ENCODE measurements at places on chromosomes 2 and 18. TPM values are rescaled to one million over a fixed set of nuclear protein-coding genes. Genes with fewer than 3 reads are reported as not detected.
A peak's percentile ranks its signal among the peaks of the same experiment; 100 is the strongest.

CPO gene
- 0.90 TPM for polyA plus RNA-seq

ZFAND2B gene
- 72.6 TPM for polyA plus RNA-seq

ALPG gene
- not detected for polyA plus RNA-seq

GRCh38 chr2:239114616-239115265 is 266.9 kb downstream of the TWIST2 start:
- no peak for DNase-seq

GRCh38 chr2:66461001-66461663 is 26.2 kb downstream of the MEIS1 start:
- DNase-seq = no peak

DNA sequence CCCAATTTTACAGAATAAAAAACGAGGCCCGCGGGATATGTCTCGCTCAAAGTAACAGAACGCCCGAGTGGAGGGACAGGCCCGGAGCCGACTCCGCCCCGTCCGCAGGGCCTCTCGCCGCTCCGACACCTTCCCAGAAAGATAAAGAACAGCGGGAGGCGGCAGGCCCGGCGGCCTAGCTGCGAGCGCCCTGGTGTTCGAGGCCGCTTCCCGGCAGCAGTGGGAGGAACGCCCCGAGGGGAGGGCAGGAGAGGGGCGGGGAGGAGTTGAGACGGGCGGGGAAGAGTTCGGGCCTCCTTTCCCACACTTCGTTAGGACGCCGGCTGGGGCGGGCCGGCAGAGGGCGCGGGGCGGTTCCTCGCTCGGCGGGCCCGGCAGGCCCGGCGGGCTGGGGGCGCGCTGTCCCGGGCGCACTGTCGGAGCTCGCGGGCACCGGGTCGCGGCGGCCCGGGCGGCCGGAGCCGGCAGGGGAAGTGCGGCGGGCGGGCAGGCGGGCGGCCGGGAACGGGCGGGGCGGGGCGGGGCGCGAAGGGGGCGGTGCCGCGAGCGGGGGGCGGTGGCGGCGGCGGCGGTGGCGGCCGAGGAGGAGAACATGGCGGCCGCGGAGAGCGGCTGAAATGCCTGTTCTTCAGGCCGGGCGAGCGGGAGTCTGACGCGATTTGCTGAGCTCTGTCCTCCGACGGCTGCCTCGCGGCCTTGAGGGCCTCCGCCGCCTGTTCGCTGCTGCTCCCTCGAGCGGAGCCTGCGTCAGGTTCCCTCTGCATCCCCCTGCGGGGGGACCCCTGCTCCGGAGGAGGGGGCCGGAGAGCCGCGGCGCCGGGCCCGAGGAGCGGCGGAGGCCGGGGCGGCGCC is at the start of gene NCOA1:
Gene NCOA1 (plus strand): TSS at position 565 of the 852 bp plus-strand sequence. CDS start 167,424 bp downstream, outside the sequence.
- peak; percentile 91 for DNase-seq

DNA sequence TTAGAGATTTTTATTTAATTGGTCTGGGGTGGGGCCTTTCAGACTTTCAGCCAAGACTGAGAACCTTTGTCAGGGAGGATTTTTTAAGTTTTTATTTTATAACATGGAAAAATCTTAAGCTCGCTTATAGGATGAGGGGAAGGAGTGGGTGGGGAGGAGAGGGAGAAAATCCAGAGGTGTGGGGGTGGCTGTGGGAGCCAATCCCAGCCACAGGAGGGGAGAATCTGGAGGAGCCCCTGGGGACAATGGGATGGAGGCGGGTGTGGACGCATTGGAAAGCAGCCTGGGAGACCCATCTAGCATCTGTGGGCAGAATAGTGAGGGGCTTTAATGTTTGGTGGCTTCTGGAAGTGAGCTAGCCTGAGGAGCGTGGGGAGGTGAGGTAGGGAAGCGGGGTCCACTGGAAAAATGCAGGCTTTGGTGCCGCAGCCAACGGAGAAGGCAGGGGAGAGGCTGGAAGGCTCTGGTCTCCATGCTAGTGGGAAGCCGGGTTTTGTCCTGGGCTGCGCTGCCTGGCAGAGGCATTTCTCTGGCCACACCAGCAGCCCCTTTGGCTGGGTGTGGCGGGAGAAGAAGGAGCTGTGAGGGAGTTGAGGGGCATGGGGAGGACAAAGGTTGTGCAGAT is 11.5 kb upstream of the INPP5D start:
- DNase-seq = no peak

DNA sequence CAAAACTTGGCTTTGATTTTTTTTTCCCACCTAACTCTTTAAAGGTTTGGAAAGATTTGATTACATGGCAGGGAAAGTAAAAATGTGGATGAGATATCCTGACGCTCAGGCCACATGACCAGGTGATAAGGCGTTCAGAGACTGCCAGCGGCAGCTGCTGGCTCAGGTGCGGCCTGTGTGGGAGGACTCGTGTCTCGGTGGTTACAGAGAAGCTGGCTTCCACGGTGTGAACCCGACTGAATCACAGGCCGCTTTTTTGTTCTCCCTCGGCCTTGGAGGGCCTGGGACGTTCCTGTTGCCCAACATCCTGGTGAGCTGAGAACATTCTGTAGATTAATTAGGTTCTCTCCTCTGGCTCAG is 124.2 kb upstream of the ZNF516 start:
- peak; percentile 79 for DNase-seq

- DNase-seq = no peak
Measured at GRCh38 chr2:127776122-127776780, 34.7 kb downstream of the WDR33 start.

- no peak for DNase-seq
Measured at GRCh38 chr2:69171116-69171896, 158.3 kb downstream of the ANTXR1 start.

Data from kidney (tissue), 22 donors.